Mucosa of gallbladder (tissue), 1 donor: ENCODE measurements at places on chromosomes 3 and 15. TPM values are rescaled to one million over a fixed set of nuclear protein-coding genes. Genes with fewer than 3 reads are reported as not detected.

The FRMD4B gene
- total RNA-seq = 34.1 TPM

The ONECUT1 gene
- 184 TPM for total RNA-seq

The TBC1D2B gene
- total RNA-seq = 75.5 TPM

The THAP10 gene
- total RNA-seq = 4.9 TPM

The SLC2A2 gene
- 22.4 TPM for total RNA-seq

The HHLA2 gene
- total RNA-seq = 69.1 TPM

The DUOXA2 gene
- total RNA-seq = 87.1 TPM

The SLC51B gene
- total RNA-seq = 0.37 TPM

The CD276 gene
- total RNA-seq = 51.9 TPM

The XYLB gene
- 5.8 TPM for total RNA-seq

The AGBL1 gene
- not detected for total RNA-seq

The CLDN18 gene
- total RNA-seq = 6.7 TPM

The CCR9 gene
- total RNA-seq = 0.23 TPM

The COL6A5 gene
- total RNA-seq = not detected

The STAC gene
- total RNA-seq = 11.9 TPM

The RBP2 gene
- total RNA-seq = 12.2 TPM

The CNTN4 gene
- 5.2 TPM for total RNA-seq

The RTP1 gene
- total RNA-seq = not detected

The RHOV gene
- 0.63 TPM for total RNA-seq

The LINS1 gene
- 9.5 TPM for total RNA-seq

The LRRC34 gene
- total RNA-seq = 2.3 TPM
